AG04449 (cell line): ENCODE measurements at places on chromosomes 3 and 15.

DNA sequence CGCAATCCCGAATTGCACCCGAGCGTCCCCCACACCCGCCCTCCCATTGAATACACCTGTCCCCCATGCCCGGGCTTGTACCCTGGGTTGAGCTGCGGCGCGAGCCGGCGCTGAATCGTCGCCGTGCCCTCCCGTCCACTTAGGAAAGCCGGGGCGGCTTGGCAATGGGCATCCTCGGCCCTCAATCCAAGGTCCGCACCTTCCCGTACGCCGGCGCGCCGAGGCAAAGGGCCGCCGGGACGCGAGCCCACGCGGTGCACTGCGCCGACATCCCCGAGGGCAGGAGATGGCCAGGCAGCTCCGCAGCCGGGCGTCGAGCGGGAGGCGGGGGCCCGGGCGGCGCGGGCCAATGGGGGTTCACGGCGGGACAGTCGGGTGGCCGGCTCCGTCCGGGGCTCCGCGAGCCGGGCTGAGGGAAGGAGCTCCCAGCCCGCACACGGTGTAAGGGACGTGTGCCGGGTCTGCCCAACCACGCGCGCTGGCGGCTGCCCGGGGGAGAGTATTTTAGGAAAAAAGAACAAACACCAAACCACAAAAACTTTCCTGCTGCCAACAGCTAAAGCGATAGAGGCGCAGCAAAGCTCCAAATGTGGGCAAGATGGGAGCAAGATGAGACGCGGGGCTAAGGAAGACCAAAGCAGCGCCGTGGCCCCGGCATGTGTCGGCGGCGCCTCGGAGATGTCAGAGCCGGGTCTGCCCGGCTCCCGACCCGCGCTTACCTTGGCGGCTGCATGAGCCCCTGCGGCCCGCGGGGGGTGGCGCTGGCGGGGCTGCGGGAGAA lies 621 bp downstream of the RGMA start:
- DNase-seq: no peak

GRCh38 chr3:138449490-138449889 lies 15.1 kb downstream of the ESYT3 start:
- no peak for DNase-seq

DNA sequence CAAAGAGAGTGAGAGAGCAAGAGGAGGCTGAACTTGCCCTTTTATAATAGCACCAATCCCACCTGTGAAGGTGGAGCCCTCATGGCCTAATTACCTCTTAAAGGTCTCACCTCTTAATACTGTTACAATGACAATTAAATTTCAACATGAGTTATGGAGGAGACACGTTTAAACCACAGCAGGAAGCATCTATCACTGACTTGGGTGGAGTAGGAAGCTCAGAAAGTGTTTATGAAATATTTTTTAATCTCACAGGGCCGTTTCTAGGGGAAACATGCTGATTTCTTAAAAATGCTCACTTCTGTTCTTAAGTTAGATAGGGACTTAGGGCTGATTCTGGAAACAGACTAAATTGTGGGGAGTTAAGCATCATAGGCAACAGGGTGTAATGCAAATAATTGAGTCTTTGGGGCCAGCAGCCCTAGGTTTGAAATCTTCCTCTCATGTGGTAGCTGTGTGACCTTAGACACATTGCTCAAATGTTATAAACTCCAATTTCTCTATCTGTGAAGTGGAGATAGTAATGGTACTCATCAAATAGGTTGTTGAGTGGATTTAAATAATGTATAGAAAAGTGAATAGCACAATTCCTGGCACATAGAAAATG lies 133.3 kb upstream of the KLHL25 start:
- no peak for DNase-seq

- DNase-seq: peak; percentile 96
These were observed 66.3 kb upstream of the LRIG1 start for GRCh38 chr3:66567077-66567476.

- no peak for DNase-seq
These were observed 41.0 kb downstream of the CTDSPL start for GRCh38 chr3:37902674-37903073.

DNA sequence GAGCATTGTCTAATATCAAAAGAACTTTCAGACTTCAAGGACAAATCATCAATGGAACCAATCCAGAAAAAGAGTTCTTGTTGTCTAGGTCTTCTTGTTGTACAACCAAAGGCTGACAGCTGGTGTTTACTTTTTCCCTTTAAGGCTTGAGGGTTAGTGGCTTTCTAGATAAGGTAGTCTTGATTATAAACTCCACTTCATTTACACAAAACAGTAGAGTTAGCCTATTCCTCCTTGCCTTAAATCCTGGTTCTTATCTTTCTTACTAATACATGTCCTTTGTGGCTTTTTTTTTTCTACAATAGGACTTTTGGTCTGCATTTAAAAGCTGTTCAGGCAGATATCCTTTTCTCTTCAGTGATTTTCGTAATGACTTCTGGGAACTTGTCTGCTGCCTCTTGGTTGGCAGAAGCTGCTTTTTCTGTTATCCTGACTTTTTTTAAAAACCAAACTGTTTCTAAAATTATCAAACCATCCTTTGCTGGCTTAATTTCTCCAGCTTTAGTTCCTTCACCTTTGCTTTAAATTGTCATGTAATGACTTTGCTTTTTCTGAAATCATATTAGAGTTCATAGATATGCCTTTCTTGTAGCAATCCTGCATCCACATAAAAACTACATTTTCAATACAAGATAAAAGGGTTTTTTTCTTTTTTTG lies 44.8 kb downstream of the STRIT1 start:
- DNase-seq: no peak

- no peak for DNase-seq
These were observed 76.9 kb upstream of the DNAJC19 start for GRCh38 chr3:181066143-181067087.

DNA sequence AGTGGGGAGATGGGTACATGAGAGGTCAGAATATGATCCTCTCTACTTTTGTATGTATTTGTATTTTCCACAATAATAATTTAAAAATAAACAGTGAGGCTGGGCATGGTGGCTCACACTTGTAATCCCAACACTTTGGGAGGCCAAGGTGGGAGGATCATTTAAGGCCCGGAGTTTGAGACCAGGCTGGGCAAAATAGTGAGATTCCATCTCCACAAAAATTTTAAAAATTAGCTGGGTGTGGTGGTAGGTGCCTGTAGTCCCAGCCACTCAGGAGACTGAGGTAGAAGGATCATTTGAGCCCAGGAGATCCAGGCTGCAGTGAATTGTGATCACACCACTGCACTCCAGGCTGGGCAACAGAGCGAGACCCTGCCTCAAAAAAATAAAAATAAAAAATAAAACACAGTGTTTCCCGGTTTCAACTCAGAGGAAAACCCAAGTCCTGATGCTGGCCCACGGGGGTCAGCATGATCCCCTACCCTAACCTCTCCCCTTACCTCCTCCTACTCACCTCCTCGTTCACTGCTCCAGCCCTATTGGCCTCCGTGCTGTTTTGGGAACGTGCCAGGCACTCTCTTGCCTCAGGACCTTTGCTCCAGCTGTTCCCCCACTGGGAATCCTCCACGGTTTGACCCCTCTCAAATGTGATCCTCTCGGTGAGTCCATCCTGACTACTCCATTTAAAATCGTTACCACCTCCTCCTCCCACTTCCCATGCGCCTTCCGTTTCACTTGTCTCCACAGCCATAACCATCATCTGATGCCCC lies 2.9 kb upstream of the KLHL40 start:
- no peak for DNase-seq

DNA sequence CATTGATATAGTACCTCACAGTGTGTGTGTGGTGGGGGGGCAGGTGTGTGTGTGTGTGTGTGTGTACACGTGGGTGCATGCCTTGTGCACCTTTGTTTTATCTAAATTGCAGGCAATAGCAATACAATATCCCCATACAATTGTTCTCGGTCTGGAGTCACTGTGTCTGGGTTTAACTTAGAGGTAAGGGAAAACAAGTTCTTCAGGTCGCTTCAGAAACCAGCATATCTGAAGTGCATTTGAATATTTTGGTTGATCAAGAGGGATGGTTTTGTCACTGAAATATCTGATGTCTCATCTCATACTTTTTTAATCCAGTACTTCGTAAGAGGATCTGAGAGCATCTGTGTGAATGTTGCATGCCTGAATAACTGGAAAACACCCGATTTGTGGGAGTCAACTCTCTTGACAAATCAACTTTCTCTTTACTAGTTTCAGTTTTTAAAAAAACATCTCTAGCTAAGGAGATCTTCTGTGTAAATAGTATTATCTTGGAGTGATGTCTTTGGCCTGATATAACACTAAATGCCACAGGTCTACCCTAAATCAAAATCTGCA lies 206.8 kb upstream of the NR2F2 start:
- no peak for DNase-seq

DNA sequence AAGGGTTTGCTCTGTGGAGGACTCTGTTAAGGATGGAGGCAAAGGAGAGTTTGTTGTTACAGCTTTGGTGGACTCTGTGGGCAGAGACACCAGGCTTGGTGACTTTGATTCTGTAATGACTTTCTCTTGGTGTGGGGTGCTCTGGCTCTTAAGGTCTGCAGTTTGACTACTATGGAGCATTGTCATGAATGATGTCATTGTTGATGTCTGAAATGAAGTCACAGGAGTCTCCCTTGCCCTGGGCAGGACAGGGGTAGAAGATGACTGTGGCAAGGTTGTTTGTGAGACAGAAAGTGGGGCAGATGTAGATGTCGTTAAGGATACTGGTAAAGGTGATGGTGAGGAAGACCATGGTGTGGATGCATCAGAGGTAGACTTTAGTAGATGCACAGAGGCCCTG lies 42.7 kb downstream of the HEG1 start:
- DNase-seq: no peak

GRCh38 chr15:98873441-98874218 lies 134.0 kb downstream of the PGPEP1L start:
- no peak for DNase-seq

DNA sequence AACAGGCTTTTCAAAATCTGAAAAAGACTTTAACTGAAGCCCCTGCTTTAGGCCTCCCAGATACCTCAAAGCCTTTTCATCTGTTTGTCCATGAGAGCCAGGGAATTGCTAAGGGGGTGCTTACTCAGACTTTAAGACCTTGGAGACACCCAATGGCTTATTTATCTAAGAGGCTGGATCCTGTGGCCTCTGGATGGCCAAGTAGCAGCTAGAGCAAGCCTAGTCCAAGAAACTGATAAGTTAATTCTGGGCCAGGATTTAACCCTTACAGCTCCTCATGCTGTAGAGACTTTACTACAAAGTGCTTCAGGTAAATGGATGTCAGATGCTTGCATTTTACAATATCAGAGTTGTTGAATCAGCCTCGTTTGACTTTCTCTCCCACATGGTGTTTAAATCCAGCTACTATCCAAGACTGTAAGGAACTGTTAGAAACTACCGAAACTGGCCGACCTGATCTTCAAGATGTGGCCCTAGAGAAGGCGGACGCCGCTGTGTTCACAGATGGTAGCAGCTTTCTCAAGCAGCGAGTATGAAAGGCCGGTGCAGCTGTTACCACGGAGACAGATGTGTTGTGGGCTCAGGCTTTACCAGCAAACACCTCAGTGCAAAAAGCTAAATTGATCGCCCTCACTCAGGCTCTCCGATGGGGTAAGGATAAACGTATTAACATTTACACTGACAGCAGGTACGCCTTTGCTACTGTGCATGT lies 3.3 kb downstream of the DET1 start:
- DNase-seq: no peak

- DNase-seq: no peak
These were observed 47.5 kb downstream of the MYH15 start for GRCh38 chr3:108462899-108463298.

DNA sequence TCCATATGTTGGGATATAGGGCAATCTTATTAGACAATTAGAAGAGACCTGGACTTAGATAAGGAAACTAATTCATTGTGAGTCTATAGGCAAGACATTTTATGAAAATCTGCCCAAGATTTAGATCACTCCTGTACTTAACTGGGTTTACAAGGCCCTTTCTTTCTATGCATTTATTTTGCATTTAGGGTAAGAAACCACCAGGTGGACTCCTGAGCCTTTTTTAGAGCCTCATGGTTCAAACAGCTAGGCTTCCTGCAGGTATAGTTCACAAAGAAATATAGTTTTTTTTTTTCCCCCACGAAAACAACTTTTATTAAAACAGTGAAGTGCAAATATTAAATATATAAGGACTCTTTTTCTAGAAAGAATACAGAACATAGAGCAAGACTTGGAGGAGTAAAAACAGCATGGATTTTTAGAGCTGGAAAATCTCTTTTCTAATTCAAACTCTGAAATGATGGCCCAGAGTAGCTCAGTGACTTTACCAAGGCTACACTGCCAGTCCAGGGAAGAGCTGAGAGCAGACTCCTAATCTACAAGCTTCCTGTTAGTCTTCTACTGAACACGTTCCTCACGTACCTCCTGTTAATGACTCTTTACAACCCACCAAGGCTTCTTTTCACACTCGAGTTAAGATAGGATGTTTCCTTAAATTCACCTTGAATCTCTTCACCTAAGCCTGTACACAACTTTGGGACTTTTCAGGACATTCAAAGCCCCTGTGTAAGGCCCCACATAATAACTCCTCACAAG lies 400.9 kb upstream of the ATP11B start:
- no peak for DNase-seq

DNA sequence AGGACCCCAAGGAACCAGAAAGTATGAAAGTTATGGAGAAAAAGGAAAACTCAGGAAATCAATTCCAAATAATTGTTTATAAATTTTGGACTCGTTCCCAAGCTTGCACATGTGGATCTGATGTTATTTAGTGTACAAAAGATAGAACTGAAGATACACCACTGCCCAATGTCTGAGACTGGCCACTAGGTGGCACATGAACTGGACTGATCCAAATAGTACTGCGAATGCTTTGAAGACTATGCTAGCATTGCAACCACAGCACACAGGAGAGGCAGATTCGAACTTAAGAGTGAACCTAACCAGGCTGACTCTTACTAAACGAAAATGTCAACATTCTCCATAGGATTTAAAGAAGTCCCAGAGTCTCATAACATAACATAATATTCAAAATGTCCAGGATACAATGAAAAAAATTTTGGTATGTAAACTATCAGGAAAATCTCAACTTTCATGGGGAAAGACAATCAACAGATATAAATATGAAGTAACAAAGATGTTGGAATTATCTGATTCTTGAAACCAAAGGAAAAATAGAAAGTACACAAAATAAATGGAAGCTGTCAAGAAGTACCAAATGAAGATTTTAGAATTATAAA lies 596.7 kb downstream of the FGF12 start:
- no peak for DNase-seq
